ENCODE measurements at places on chromosomes 2 and 18.

- DNase-seq: peak; percentile 29
Observed at GRCh38 chr2:124025171-124025580, at the start of gene CNTNAP5. CNTNAP5 (plus strand) TSS chr2:124025287; CDS start chr2:124025651, 364 bp downstream.

DNA sequence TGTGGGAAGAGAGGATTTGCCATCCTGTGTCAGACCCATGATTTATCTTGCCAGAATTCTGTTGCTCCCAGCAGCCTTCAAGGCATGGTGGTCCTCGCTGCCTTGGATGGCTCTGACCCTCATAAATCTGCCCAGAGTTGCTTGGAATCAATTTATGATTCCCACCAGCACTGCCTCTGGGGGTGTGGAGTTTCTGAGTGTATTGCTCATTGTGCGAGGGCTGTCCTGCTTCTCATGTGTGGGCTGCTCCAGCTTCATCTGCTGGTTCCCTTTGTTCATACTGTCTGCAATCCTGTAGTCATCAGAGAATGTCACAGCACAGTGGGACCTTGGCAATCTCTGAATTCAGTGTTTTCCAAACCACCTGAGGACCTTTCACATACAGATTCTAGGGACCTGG, 139.8 kb downstream of the CLIP4 start:
- no peak for DNase-seq

DNA sequence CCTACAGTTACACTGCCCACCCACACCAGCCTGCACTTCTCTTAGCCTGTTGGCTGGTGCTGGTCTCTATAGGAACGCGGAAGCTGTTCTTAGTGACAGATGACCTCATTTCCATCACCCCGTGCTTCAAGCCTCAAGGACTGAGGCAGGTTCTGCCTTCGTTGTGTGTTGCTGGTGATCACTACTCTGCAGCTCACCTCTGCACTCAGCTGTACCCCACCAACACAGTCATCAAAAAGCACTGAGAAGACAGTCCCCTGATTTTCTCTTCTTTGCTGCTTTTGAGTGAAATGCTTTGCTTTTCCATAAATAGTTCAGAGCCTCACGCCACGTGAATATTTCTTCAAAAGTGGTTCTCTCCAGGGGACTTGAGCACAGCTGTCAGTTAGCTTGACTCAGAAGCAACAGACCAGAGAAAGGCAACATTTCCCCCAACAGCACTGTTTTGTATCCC, 225.7 kb upstream of the CCDC150 start:
- no peak for DNase-seq

GRCh38 chr18:26708806-26709716, 156.4 kb downstream of the AQP4 start:
- no peak for DNase-seq

DNA sequence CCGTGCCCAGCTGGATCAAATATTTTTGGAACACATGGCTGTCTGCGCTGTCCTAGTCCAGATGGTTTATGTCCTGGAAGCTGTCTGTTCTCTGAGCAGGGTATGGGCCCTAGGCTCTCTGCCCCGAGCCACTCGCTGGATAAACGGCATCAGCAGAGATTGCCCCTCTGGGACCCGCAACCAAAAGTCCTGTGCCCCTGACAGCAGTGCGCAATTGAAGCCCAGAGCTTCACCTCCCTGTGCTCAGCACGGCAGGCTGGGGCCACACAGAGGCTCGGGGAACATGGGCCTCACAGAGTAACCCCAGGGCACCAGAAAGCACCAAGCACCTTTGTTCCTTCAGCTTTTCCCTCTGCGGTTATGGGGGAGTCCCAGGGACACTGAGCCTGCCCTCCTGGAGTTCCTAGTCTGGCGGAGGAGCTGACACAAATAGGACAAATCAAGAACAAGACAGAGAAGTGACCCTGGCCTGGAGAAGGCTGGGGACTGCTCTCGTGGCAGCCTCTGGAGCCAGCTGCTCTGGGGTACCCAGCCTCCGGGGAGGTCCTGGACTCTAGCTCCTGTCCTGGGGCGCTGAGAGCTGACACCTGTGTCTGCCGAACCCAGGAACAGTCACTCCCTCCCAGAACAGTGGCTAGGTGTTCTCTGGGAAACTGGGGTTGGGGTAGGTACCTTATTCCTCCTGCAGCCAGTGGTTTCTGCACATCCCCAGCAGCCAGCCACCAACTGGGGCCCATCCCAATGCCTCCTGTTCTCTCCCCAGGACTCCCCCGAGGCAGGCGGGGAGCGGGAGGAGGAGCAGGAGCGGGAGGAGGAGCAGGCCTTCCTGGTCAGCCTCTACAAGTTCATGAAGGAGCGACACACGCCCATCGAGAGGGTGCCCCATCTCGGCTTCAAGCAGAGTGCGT, 12.3 kb downstream of the ARID5A start:
- DNase-seq: no peak

- peak; percentile 39 for DNase-seq
Observed at GRCh38 chr2:46555011-46555410, 75.6 kb downstream of the TMEM247 start.

DNA sequence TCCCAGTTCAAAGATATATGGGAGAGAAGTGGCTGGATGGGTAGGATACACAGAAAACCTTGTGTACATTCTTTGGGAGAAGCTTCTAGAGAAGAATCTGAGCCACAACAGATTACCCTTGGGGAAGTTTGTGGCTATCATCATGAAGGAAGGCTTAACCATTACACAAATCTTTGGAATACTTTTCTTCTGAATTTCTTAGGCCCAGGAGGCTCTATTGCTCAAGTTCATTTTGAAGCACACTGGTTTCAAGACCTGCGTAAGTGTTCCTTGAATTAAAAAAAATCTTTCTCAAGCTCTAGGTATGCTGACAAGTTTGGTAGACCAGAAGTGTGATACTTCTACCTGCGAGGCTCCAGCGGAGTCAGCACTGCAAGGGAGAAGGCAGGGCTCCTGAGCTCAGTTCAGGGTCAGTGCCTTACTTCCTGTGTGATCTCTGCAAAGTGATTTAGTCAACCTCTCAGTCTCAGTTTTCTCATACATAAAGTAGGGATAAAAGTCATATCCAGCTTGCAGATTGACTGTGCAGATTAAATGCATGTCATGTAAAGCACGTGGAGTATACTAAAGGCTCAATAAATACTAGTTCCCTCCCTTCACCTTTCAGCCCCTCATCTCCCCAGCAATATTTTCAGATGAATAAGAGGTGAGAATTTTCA, 438.6 kb downstream of the DLGAP1 start:
- DNase-seq: no peak

- DNase-seq: peak; percentile 45
Observed at GRCh38 chr2:188328419-188328818, 36.7 kb downstream of the GULP1 start.

DNA sequence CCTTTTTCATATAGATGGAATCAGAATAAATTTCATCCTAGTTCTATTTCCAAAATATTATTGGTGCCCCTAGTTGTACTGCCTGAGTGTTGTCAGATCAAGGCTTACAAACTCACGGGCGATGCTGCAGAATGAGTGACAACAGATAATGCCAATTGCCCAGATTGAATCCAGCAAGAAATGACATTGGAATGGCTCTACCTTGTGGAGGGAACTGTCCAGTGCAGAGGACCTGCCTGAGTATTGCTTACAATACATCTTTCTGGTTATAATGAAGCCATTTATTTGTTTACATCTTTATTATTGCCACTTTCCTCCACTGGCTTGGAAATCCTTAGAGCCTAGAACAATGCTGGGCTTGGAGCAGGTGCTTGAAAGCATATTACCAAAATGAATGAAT, 7.8 kb upstream of the IL1R2 start:
- DNase-seq: no peak

DNA sequence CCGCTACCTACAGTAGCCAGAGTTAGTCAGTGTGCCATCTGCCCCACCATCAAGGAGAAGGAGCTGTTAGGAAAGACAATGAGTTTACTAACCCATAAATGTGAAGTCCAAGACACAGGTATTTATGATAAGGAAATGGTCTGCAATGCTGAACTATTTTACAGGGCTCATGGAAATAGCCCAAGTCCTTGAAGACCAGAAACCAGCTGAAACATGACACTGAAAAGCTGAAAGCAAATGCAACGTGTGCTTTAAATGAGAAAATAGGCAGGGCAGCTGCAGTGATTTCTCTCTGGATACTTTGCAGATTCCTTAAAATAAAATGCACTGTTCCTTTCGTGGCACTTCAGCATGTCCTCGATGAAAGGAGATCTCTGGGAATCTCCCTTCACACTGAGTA, 256.4 kb upstream of the TCF4 start:
- no peak for DNase-seq

GRCh38 chr18:31835528-31836133, 75.0 kb upstream of the SLC25A52 start:
- no peak for DNase-seq

GRCh38 chr2:238699307-238700116, 148.4 kb upstream of the TWIST2 start:
- DNase-seq: no peak

- no peak for DNase-seq
Observed at GRCh38 chr18:56722518-56722917, 71.4 kb downstream of the WDR7 start.

- no peak for DNase-seq
Observed at GRCh38 chr2:230842473-230842872, 22.3 kb upstream of the ITM2C start.

DNA sequence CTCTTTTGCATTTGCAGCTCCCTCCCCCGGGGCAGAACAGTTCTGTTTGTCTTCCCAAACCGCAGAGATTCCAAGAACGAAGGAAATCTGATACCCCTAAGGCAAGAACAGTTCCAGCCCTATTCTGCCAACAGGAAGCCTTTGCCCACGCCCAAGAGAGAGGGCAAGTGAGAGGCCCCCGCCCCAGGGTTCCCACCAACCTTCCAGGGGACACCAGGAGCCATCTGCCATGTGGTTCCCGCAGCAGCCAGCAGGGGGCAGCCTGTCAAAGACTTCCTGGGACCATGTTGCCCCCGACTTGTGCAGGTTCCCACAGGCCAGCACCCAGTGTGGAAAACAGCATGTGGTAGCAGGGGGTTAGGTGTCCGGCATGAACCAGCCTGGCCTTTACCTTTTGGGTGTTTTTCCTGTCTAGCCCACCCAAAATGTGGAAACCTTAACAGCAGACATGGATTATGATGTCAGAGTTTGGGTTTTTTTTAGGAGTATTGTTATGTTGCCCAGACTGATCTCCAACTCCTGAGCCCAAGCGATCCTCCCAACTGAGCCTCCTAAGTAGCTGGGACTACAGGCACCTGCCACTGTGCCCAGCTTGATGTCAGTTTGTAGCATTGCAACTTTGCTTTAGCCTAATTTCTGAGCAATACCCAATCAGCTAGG, 21.7 kb upstream of the EFHD1 start:
- DNase-seq: peak; percentile 80

DNA sequence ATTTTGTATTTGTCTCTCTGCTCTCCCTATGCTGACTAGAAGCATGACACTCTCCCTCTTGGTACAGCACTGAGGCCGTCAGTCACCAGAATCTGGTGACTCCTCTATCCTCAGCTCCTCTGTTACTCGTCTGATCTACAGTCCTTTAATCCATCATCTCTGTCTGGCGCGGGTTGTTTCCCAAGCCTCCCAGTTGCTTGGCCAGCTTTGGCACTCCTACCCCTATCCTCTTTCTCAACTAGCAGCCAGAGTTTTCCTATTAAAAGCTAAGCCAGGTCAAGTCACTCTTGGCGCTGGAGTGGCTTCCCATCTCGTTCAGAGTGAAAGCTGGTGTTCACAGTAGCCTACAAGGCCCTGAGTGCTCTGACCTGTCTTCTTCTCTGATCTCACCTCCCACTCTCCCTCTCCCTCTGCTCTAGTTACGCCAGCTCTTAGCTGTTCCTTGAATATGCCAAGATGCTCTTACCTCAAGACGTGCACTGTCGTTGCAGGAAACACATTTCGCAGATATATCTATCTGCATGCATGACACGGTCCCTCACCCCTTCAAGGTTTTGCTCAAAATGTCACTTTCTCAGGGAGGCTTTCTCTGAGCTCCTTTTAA, 41.8 kb upstream of the PSME4 start:
- no peak for DNase-seq

DNA sequence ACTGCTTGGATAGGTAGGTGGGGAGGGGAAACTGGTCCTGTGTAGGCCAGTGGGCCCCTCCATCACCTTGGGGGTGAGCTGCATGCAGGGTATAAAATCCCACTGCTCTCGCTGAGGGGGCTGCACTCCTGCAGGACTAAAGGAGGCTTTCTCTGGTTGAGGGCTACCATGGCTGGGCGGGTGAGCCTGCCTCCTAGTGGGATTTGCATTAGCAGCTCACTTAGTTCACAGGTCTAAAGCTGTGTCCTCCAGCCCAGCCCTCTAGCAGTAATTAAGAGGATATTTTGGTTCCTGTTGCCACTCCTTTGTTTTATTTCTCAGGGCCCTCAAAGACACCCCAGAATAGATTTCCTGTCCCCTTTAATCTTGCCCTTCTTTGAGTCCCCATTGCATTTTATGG, 24.6 kb downstream of the TMEM127 start:
- DNase-seq: peak; percentile 7

- no peak for DNase-seq
Observed at GRCh38 chr2:232876161-232876977, 6.3 kb downstream of the SNORC start.

- no peak for DNase-seq
Observed at GRCh38 chr18:12013186-12013916, 32.0 kb downstream of the IMPA2 start.

All from OCI-M1 (cell line).